Cardiac muscle cell (in vitro differentiated cells and primary cell): ENCODE measurements at places on chromosomes 1 and 21.

GRCh38 chr1:175172503-175172902 lies 20.1 kb downstream of the KIAA0040 start:
- H3K36me3 ChIP-seq, result no peaks in the 10 kb centered on the region
- no peak overlapping the region for H3K27ac ChIP-seq
- no peak overlapping the region for H3K4me3 ChIP-seq
- H3K4me1 ChIP-seq, result no peaks in the 10 kb centered on the region
- H3K27me3 ChIP-seq, result no peaks in the 10 kb centered on the region

DNA sequence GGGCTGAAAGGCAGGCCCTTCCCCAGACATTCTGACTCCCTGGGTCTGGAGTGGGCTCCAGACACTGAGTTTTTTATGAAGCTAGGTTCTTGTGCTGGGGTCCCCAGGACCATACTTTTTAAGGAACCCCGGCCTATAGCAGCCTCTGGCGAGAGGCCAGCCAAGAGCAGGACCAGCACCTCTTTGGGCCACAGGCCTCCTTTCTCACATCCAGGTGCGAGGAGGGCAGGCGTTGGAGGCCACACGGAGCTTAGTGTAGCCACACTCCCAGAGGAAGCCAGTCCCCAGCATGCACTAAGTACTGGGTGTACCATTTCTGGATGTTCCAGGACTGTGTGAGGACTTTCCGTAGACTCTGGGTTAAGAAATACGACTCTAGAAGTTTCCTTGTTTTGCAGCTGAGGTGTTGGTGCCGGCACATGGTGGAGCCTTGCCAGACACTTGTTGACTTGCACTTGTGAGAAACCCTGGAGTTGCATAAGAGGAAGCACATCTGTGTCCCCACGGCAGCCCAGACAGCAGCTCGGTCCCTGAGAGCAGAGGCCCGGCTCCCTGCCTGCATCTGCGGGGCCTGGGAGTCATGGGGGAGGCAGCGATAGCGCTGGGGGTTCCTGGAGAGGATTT lies 122.2 kb upstream of the VAMP3 start:
- H3K4me3 ChIP-seq, result no peak overlapping the region
- H3K4me1 ChIP-seq, result no peaks in the 10 kb centered on the region
- H3K36me3 ChIP-seq, result no peaks in the 10 kb centered on the region

DNA sequence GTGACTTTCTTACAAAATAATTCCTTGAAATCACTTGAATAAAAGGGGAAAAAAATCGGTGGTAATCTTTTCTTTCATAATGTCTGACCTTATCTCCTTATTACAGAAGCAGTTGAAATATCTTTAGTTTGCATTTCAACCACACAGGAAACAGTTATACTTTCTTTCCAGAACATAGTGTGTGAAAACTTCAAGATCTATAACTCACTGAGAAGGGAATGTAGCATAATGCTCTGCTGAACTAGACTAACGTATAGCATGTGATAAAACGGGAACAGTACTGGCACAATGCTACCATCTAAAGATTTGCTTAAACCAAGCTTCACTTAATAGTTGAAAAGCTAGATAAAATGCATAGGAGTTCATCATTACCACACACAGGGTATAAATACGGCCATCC lies 45.0 kb downstream of the VAV3 start:
- no peaks in the 10 kb centered on the region for H3K4me1 ChIP-seq
- H3K27me3 ChIP-seq, result no peaks in the 10 kb centered on the region
- peak; percentile 37 for DNase-seq
- H3K4me3 ChIP-seq, result no peak overlapping the region
- H3K36me3 ChIP-seq, result no peaks in the 10 kb centered on the region

- no peak for DNase-seq
- H3K4me3 ChIP-seq, result no peak overlapping the region
- no peaks in the 10 kb centered on the region for H3K27me3 ChIP-seq
- H3K27ac ChIP-seq, result no peak overlapping the region
Observed at GRCh38 chr1:44019466-44019948, 11.8 kb downstream of the SLC6A9 start.

- no peak overlapping the region for H3K4me3 ChIP-seq
- DNase-seq, result peak; percentile 18
- H3K27ac ChIP-seq, result no peak overlapping the region
- H3K4me1 ChIP-seq, result no peaks in the 10 kb centered on the region
- no peaks in the 10 kb centered on the region for H3K36me3 ChIP-seq
Observed at GRCh38 chr1:46333300-46334029, 7.1 kb upstream of the NSUN4 start.

- H3K36me3 ChIP-seq, result no peaks in the 10 kb centered on the region
- no peak for DNase-seq
- H3K4me1 ChIP-seq, result no peaks in the 10 kb centered on the region
- no peaks in the 10 kb centered on the region for H3K27me3 ChIP-seq
- no peak overlapping the region for H3K27ac ChIP-seq
- H3K4me3 ChIP-seq, result no peak overlapping the region
Observed at GRCh38 chr1:157734321-157734720, 33.8 kb upstream of the FCRL3 start.

DNA sequence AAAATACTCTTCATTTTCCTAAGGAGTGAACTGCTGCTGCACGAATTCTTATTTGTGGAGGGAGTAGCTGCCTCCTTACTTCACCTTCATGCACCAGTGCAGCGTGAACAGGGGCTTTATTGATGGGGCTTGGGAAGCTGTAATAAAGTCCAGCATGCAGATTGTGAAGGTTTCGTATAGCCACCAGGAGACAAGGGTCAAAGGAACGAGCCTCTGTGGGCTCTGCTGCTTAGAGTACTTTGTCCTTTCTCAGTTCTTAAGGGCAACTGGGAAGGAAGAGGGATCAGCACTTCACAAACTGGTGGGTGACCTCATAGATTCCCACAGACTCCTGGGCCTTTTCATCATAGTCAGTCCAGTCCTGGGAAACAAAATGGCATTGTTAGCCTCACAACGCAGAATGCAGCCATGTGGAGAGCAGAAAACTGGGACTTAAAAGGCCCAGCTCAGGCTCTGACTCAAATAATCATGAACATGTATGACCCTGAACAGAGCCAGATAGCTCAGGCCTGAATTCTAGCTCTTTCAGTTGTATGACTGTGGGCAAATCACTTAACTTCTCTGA lies 6.0 kb downstream of the CZIB start:
- H3K27me3 ChIP-seq, result no peaks in the 10 kb centered on the region
- peaks cover 20% of the 10 kb centered on the region for H3K36me3 ChIP-seq
- H3K27ac ChIP-seq, result no peak overlapping the region
- no peak overlapping the region for H3K4me3 ChIP-seq
- DNase-seq, result no peak

DNA sequence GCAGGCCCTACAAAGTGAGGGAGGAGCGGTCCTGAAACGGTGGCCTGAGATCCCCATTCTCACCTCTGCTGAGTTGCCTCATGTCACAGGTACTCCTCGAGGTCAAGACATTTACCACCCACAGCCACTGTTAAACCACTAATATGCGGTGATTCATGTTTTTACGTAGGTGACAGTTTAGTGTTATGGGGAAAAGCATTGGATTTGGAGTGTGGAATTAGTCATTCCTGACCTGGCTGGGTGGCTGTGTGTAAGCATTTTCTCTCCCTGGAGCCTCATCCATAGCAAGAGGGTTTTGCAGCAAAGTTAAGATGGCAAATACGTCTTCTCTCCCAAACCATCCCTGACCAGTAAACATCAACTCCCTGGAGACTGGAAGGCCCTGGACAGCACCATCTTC lies 57.8 kb upstream of the KCNJ6 start:
- no peak for DNase-seq
- no peaks in the 10 kb centered on the region for H3K36me3 ChIP-seq
- H3K4me1 ChIP-seq, result no peaks in the 10 kb centered on the region
- no peak overlapping the region for H3K4me3 ChIP-seq
- no peak overlapping the region for H3K27ac ChIP-seq
- no peaks in the 10 kb centered on the region for H3K27me3 ChIP-seq

DNA sequence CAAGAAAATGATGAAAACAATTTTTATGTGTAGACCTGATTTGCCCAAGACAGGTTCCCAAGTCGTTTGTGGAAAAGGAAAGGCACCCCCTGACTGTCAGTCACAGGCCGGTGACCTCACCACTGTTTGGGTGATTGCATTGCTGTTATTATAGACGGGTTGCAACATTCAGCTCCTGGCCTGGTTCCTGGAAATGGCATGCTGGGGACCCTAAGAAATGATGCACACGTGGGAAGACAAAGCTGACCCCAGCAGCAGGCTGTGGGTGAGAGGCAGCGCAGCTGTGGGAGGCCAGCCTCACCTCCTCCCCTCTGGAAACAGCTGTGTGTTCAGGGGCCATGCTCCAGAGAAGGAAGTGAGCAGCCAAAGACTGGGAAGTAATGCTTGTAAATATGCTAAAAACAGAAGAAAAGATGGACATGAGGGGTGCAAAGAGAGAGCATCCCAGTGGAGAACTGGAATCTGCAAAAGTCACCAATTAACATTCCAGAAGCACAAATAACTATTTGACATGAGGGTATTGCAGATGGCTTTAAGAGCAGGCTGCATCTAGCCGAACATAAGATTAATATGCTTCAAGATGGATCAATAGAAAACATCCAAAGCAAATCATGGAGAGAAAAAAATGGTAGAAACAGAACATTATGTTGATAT lies 23.4 kb upstream of the ABCG1 start:
- no peaks in the 10 kb centered on the region for H3K27me3 ChIP-seq
- no peaks in the 10 kb centered on the region for H3K4me1 ChIP-seq
- DNase-seq, result peak; percentile 90
- no peak overlapping the region for H3K27ac ChIP-seq

DNA sequence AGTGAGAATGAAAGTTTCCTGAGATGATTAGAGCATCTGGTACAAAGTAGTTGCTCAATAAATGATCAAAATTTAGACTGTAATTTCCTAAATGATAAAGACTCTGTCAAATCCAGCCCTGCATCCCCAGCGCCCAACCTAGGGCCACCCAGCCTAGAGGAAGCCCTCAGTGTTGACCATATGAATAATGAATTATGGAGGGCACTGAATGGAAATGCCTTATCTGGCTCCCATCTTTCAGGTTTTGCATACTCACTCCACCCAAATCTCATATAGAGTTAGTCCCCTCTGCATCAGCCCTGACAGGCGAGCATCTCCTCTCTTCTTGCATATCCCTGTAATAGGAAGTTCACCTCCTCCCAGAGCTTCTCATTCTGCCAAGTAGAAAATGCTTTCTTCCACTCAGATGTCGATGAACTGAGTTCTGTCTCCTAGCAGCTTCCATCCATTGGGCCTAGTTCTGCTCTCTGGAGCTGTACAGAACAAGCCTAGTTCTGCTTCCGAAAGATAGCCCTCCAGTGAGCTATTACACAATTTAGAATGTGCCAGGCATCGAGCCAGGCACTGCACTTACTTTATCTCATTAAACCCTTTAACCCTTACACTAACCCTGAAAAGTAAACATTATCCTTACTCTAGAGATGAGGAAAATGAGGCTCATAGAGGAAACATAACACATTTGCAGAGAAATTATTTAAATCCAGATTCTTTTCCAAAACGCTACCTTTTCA lies 20.9 kb downstream of the COA7 start:
- no peaks in the 10 kb centered on the region for H3K27me3 ChIP-seq
- H3K27ac ChIP-seq, result no peak overlapping the region
- peak; percentile 69 for DNase-seq
- peaks cover 10% of the 10 kb centered on the region for H3K4me1 ChIP-seq
